ENCODE measurements at places on chromosomes 4 and X.

- DNase-seq: no peak
Observed at GRCh38 chr4:987624-988513, 1.0 kb downstream of the IDUA start.

- DNase-seq: no peak
Observed at GRCh38 chr4:156766846-156767245, 204.8 kb downstream of the PDGFC start.

DNA sequence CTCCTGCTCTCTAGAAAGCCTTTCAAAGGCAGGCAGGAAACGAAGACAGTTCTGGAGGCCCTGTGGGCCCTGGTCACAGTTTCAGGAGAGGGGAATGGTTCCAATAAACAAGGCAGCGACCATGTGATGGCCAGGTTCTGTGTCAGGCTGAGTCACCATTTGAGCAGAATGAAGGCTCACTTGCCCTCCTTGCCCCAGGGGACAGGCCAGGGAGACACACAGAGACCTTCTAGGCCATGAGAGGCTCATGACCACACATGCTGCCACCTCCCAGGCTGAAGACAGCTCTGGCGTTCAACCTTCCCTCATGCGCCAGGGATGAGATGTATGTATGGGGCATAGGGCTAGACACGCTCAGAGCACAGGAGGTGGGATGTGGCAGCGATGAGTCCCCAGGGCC is 22.9 kb upstream of the TRIM2 start:
- DNase-seq: no peak

GRCh38 chr4:120704538-120704937 is 218.0 kb downstream of the PRDM5 start:
- DNase-seq: no peak

DNA sequence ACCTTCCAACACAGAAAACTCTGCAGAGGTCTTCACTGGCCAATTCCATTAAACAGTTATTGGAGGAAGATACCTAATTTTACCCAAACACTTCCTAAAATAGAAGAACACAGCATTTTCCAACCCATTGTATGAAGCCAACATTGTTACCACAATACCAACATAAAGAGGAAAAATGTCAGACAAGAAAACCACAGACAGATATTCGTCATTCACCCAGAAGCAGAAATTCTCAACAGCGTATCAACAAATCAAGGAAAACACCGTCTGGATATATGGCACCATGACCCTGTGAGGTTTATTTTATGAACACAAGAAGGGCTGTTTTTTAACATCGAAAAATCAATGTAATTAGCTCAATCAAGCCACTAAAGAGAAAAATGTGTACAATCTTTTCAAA is 255.6 kb downstream of the ASMT start:
- no peak for DNase-seq

DNA sequence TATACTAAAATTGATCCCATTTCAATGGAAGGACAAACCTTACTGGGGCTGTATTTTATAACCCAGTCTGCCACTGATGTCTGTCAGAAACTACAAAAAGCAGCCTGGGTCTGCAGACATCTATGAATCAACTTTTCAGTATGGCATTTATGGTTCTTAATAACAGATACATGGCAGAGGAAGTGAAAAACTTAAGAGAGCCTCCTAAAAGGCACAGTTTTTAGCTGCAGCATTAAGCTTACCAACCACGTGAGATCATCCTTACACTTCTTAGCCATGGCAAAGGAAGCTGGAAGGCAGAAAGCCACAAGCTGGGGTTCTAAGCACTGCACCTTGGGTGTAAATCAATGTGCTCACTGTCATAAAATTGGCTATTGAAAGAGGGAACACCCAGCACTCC is 16.6 kb upstream of the UGT2B17 start:
- no peak for DNase-seq

All from CD4-positive, alpha-beta T cell treated with Interleukin-1 beta for 1 hour (primary cell).